ENCODE measurements at places on chromosomes 4 and X. TPM values are rescaled to one million over a fixed set of nuclear protein-coding genes. Genes with fewer than 3 reads are reported as not detected.
A peak's percentile ranks its signal among the peaks of the same experiment; 100 is the strongest.

Gene METAP1
- 24.7 TPM for total RNA-seq

Gene ASB12
- not detected for total RNA-seq

Gene ZNF732
- total RNA-seq, result 2.0 TPM

Gene GPR119
- total RNA-seq, result not detected

GRCh38 chrX:150936556-150936955 lies 38.1 kb upstream of the CD99L2 start:
- DNase-seq, result no peak

- peak; percentile 58 for DNase-seq
Measured at GRCh38 chr4:148795156-148795864, 353.1 kb upstream of the NR3C2 start.

GRCh38 chrX:16981209-16981608 lies 34.8 kb downstream of the REPS2 start:
- no peak for DNase-seq

- DNase-seq, result no peak
Measured at GRCh38 chrX:16743604-16744325, 24.4 kb downstream of the SYAP1 start.

- DNase-seq, result no peak
Measured at GRCh38 chrX:49278081-49278480, 8.5 kb downstream of the PPP1R3F start.

DNA sequence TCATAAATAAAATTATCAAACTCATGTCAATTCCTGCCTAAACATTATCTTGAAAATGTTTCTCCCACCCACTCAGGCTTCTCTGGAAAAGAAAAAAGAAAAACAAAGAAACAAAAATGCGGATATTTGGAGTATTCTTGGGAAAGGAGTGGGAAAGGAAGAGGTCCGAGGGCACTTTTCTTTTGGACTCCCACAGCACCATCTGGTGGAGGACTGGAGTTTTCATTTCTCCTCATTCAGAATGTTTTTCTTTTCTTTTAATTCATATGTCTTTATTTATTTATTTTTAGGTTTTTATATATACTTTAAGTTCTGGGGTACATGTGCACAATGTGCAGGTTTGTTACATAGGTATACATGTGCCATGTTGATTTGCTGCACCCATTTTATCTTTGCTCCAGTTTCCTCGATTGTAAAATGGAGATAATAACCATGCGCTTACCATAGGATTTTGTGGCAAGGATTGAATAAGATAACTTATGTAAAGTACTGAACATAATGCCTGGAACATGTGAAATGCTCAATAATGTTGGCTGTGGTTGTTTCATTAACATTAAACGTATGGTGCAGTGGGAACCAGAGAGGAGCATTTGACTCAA lies 8.0 kb upstream of the KCNE5 start:
- DNase-seq, result peak; percentile 55

DNA sequence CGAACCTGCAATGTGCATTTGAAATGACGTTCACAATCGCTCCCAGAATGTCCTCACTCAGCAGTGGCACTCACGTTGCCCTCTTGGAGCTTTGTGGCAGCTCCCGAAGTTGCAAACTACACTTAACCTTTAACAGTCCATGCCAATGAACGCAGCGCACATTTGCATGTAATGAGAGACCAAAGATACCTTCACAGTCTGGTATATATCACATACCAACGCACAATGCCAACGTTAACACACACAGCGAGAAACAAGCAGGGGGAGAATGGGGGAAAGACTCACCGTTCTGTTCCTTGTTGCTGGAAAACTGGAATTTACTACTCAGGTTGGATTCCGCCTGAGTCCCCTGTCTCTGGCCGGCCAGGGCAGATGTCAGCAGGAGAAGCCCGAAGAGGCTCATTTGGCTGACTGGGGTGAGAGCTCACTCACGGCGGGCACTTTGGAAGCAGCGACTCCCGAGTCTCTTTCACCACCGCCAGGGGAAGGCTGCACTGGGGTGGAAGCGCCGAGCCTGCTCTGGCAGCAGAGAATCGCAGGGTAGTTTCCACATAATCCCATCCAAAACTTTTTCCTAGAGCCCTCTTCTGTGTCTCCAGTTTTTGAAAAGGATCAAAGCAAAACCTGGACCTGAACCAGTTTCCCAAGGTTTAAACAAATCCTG lies 966 bp downstream of the PDGFC start:
- peak; percentile 70 for DNase-seq

- DNase-seq, result no peak
Measured at GRCh38 chr4:147085781-147086180, 140.1 kb upstream of the TTC29 start.

Measured in dermis blood vessel endothelial cell (primary cell).